ENCODE measurements at places on chromosomes 6 and 20. TPM values are rescaled to one million over a fixed set of nuclear protein-coding genes. Genes with fewer than 3 reads are reported as not detected.

PSMA7 gene
- total RNA-seq = 223 TPM

NTSR1 gene
- total RNA-seq = not detected

PRSS35 gene
- total RNA-seq = 0.59 TPM

RIPPLY2 gene
- not detected for total RNA-seq

PI16 gene
- total RNA-seq = 11.9 TPM

FNDC11 gene
- total RNA-seq = 1.3 TPM

TTK gene
- 1.7 TPM for total RNA-seq

XRN2 gene
- total RNA-seq = 62.1 TPM

MAP1LC3A gene
- 51.6 TPM for total RNA-seq

ANKEF1 gene
- 3.8 TPM for total RNA-seq

TINAG gene
- total RNA-seq = not detected

HLA-E gene
- total RNA-seq = 1,079 TPM

Measured in lower lobe of right lung (tissue), 2 donors.